Stimulated activated CD8-positive, alpha-beta memory T cell treated with anti-CD3 and anti-CD28 coated beads, Interleukin-7, amount 100 ng/mL, for 1 hour (primary cell): ENCODE measurements at places on chromosomes 11 and 22.

- no peak for DNase-seq
Measured at GRCh38 chr11:118658429-118659313, 20.8 kb downstream of the TREH start.

DNA sequence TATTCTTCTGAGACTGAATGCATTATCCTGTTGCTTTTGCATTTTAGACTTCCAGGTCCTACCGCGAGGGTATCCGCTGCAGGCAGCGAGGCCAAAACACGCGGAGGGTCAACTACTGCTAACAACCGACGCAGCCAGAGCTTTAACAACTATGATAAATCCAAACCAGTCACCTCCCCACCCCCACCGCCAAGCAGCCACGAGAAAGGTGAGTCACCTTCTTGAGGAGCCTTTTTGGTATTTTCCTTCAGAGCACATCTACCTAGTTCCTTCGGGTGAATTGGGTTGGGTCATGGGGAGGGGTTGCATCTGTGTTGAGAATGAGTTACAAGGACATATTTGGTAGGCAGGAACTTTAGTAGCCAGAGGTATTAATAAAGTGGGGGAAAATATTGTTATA is 179.8 kb downstream of the NAV2 start:
- no peak for DNase-seq

- DNase-seq, result no peak
Measured at GRCh38 chr22:20128902-20129746, 2.5 kb upstream of the ZDHHC8 start.

GRCh38 chr11:2687782-2688191 is 12.0 kb downstream of the KCNQ1OT1 start:
- no peak for DNase-seq

GRCh38 chr11:36164506-36165250 is 124.5 kb downstream of the COMMD9 start:
- DNase-seq, result no peak

DNA sequence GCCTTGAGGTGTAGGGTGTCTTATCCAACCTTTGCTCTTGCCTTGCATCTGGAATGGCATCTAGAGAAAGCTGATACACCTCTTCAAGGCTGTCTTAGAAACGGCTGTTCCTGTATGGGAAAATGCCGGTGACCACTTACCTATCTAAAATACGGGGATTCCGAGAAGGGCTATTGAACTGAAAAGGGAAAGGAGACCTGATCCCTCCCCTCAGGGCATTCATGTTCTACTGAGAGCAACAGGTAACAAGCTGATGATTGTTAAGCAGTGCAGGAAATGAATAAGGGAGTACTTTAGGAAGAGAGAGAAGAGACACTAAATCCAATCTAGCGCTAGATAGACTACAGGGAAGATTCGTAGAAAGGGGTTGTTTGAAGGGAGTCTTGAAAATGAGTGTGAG is 1388.1 kb downstream of the FAM181B start:
- no peak for DNase-seq

- no peak for DNase-seq
Measured at GRCh38 chr11:125244166-125244565, 79.6 kb downstream of the PKNOX2 start.

DNA sequence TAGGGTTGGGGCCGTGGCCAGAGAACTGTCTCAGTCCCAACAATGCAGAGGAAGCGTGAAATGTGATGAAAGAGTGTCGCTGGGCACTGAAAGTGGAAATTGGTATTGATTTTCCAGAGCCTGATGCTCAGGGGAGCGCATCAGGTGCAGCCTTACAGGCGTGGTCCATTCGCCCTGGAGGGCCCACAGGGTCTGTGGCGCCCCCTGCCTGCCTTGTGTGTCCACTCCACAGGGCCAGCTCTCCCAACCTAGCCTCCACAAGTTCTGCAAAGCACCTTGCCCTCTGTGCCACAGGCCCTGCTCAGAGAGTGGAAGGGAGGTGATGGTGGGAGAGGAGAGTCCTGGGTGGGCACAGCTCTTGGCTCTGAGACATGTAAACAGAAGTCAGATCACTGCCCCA is 54.9 kb upstream of the LMO1 start:
- no peak for DNase-seq

GRCh38 chr11:84497981-84498411 is 1129.1 kb downstream of the DLG2 start:
- DNase-seq, result no peak

GRCh38 chr11:87529486-87529885 is 491.8 kb downstream of the TMEM135 start:
- no peak for DNase-seq

- DNase-seq, result no peak
Measured at GRCh38 chr22:35589071-35589755, 27.9 kb downstream of the MB start.

- DNase-seq, result no peak
Measured at GRCh38 chr11:122516686-122517085, 138.8 kb upstream of the UBASH3B start.

- no peak for DNase-seq
Measured at GRCh38 chr11:93952082-93952780, 68.9 kb upstream of the HEPHL1 start.

- no peak for DNase-seq
Measured at GRCh38 chr22:22099194-22099486, 116.6 kb upstream of the TOP3B start.

DNA sequence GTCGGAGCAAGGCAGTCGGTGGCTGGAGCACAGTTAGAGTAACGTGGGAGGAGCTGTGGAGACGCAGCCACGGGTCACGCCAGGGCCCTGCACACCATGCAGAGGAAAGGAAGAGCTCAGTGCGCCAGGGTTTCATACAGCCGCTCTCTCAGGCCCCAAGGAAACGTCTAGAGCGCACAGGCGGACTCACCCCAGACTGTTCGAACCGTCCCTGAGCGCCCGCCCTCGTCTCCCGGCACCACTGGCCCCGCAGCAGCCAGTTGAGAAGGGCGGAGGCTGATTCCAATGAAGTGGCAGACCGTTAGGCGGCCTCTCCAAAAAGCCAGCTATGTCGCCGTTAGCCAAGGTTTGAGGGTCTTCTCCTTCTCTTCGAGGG is 483 bp upstream of the HYLS1 start:
- DNase-seq, result no peak

GRCh38 chr11:133930053-133930766 is 26.6 kb downstream of the IGSF9B start:
- no peak for DNase-seq

- no peak for DNase-seq
Measured at GRCh38 chr11:69044111-69045013, 4.4 kb upstream of the TPCN2 start.

- DNase-seq, result no peak
Measured at GRCh38 chr22:48093981-48094380, 1331.5 kb downstream of the TBC1D22A start.

- no peak for DNase-seq
Measured at GRCh38 chr22:38023045-38023444, 34.2 kb upstream of the PICK1 start.
